Skin of body (tissue), 3 donors: ENCODE measurements at places on chromosomes 11 and 22. TPM values are rescaled to one million over a fixed set of nuclear protein-coding genes. Genes with fewer than 3 reads are reported as not detected.

ALDH3B1 gene
- total RNA-seq, result 2.1 TPM

OR2AG2 gene
- total RNA-seq, result 0.10 TPM

DDX17 gene
- total RNA-seq, result 516 TPM

PPME1 gene
- 28.3 TPM for total RNA-seq

MAPK1 gene
- 43.0 TPM for total RNA-seq

EFCAB6 gene
- 2.1 TPM for total RNA-seq

TRIM51 gene
- total RNA-seq, result not detected

GLB1L2 gene
- 2.7 TPM for total RNA-seq

DRICH1 gene
- total RNA-seq, result 0.39 TPM

SHISAL1 gene
- 0.99 TPM for total RNA-seq

PIWIL4 gene
- total RNA-seq, result 6.2 TPM

MUC6 gene
- under 0.01 TPM for total RNA-seq

EIF3L gene
- total RNA-seq, result 384 TPM

MRGPRX3 gene
- total RNA-seq, result not detected

RASD2 gene
- total RNA-seq, result 0.30 TPM

NXPE2 gene
- total RNA-seq, result 0.20 TPM

OR52N4 gene
- total RNA-seq, result not detected

SCGB1A1 gene
- total RNA-seq, result not detected

KRTAP5-2 gene
- total RNA-seq, result 3.1 TPM

SLCO2B1 gene
- 9.8 TPM for total RNA-seq

C11orf52 gene
- 1.4 TPM for total RNA-seq

MB gene
- total RNA-seq, result 21.4 TPM

CSNK2A3 gene
- total RNA-seq, result 1.6 TPM

OR8D1 gene
- not detected for total RNA-seq

TYR gene
- total RNA-seq, result 4.0 TPM

BRD1 gene
- 33.7 TPM for total RNA-seq

CLP1 gene
- total RNA-seq, result 9.7 TPM

TRIM49 gene
- not detected for total RNA-seq

GDPD4 gene
- total RNA-seq, result 0.39 TPM

ENTHD1 gene
- total RNA-seq, result not detected

SCUBE1 gene
- total RNA-seq, result 0.20 TPM

YAP1 gene
- 117 TPM for total RNA-seq

BTG4 gene
- total RNA-seq, result not detected
